ENCODE measurements at places on chromosomes 3 and 15.

- no peak for DNase-seq
Observed at GRCh38 chr15:58546635-58547627, 115.1 kb downstream of the LIPC start.

GRCh38 chr3:31808143-31808720 is 172.8 kb downstream of the OSBPL10 start:
- DNase-seq, result no peak

GRCh38 chr3:148078658-148079057 is 619.0 kb upstream of the AGTR1 start:
- no peak for DNase-seq

- DNase-seq, result no peak
Observed at GRCh38 chr15:69357773-69358771, 56.1 kb upstream of the KIF23 start.

DNA sequence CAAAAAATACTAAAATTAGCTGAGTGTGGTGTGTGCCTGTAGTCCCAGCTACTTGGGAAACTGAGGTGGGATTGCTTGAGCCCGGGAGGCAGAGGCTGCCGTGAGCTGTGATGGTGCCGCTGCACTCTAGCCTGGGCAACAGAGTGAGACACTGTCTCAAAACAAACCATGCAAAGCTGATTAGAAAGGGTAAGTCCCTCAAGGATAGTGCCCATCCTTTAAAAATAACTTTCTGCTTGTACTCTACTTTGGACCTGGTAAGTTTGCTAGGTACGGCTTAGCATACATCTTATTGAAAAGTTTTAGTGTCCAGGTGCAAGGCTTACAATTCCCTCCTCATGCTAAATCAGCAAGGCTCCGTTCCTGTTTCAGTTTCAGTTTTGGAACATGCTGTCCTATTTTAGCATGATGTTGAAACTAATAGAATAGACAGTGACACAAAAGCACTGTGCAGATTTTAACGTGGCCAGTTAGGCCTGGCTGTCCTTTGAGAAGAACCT is 21.4 kb downstream of the FEM1B start:
- no peak for DNase-seq
